Stimulated activated CD4-positive, alpha-beta T cell treated with anti-CD3 and anti-CD28 coated beads, Interleukin-15, amount 100 ng/mL, for 1 hour (primary cell): ENCODE measurements at places on chromosomes 5 and 9.

- DNase-seq = no peak
Measured at GRCh38 chr5:125499636-125500332, 753.3 kb upstream of the ZNF608 start.

DNA sequence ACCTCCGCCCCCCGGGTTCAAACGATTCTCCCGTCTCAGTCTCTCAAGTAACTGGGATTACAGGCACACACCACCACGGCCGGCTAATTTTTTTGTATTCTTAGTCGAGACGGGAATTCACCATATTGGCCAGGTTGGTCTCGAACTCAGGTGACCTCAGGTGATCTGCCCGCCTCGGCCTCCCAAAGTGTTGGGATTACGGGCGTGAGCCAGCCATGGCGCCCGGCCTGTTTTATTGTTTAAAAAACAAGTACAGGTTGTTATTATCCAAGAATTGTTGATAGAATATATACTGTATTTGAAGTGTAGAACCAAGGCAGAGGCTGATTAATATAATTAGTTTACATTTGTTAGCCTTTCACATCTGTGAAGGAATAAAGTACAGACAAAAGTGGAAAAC lies 8.9 kb downstream of the PARP8 start:
- DNase-seq = no peak

- no peak for DNase-seq
Measured at GRCh38 chr9:121499427-121500164, at the start of gene GGTA1. TSS of gene GGTA1 (minus strand) at chr9:121499844. CDS start at chr9:121467922, 31,922 bp downstream.

DNA sequence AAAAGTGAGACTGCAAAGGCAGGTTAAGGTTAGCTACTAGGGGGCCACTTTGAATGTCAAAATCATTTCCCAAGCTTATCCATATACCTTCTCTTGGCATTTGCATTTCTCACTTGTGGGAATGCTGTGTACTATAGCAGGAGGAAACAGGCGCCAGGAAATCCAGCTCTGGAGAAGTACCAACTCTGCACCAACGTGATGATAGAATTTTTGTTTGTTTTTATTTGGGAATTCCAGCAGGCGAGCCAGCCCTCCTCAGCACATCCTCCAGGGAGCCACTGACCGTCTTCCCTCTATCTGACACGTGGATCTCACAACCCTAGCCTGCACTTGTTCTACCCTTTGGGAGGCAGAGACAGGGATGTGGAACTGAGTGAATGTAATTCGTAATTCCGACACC lies 318.0 kb downstream of the ACTL7B start:
- DNase-seq = no peak

DNA sequence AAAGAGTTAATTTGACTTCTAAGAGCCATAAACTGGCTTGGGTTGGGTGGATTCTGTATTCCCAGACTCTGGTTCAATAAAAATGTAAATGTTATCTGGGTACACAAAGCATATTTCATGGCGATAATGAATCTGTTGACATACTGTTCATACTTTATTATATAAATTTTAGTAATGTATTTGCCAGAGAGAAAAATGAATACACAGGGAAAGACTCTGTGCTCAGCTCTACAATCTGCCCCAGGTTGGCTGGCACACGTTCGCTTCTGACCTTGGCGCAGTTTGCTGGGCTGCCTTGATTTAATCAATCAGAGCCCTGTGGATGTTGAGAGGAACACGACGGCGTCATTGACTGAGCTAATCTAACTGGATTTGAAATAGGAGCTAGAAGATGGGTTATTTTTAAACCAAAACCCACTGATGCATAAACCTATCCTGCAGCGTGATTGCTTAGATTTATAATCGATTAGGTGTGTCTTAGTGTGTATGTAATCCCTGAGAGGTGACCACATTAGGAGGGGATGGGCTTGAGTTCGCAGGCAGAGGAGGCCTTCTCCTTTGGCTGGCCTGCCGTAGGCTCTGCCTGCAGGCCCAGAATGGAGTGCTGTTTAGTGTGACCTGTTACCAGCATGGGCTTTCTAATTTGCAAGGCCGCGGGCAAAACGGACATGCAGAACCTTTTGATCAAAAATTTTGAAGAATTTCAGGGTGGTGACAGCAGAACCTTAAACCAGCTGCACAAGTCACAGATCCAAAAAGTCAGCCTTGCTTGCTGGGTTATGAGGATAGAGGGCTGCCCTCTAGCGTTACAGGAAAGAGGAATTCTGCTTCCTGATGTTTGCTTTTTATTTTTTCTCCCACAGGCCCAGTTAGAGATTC lies 3.9 kb upstream of the ADCY2 start:
- DNase-seq = no peak

DNA sequence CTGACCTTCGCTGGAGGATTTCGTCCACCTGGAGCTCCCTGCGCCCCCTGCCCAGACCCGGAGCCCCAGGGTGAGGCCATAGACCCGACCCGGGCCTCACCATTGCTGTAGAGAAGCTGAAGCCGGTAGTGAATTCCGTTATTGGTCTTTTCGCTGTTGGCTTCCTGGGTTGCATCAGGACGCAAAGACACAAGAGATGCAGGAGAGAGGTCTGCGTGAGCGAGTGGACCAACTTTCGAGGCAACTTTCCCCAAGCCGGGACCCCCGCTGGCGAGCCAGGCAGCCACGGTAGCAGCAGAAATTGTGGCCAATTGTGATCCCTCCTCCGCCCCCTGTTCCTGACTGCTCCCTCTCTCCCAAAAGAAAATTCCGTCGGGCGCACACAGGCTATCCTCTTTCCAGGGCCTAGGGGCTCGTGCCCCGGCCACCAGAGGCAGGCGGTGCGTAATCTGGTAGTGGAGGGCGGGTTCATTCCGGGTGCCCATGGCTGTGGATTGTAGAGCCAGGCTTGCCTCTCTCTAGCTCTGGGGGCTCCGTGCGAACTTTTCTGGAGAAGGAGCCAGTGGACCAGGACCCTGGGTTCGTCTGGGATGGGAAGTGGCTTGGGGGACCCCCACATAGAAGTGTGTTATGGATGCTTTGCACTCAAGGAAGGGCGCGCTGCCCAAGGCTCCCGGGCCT lies 3.3 kb downstream of the EBF1 start:
- DNase-seq = no peak

DNA sequence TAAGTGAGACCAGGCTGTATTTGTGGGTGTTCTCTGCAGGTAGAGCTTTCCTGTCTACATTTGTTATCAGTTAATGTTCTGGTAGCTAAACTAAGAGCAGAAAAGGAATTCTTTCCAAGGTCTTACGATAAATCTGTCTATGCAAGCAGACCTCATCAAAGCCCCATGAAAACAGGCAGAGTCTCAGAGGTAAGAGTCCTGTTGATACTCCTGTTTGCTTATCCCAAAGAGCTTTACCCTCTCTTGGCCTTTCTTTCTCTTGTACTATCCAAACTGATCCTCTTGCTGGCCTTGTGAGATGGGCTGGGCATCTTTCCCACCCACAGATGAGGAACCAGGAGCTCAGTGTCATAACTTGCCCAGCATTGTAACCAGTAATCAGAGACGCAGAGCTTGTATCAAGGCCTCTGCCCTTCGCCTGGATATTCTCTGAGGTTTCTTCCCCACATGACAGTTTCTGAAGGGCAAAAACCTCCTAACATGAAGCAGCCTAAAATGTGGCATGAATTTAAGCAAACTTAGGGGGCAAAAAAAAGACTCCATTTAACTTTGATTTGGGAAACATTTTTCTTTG lies 33.5 kb downstream of the PRKACG start:
- DNase-seq = no peak
